ENCODE measurements at places on chromosomes 16 and 17.
A peak's percentile ranks its signal among the peaks of the same experiment; 100 is the strongest.

DNA sequence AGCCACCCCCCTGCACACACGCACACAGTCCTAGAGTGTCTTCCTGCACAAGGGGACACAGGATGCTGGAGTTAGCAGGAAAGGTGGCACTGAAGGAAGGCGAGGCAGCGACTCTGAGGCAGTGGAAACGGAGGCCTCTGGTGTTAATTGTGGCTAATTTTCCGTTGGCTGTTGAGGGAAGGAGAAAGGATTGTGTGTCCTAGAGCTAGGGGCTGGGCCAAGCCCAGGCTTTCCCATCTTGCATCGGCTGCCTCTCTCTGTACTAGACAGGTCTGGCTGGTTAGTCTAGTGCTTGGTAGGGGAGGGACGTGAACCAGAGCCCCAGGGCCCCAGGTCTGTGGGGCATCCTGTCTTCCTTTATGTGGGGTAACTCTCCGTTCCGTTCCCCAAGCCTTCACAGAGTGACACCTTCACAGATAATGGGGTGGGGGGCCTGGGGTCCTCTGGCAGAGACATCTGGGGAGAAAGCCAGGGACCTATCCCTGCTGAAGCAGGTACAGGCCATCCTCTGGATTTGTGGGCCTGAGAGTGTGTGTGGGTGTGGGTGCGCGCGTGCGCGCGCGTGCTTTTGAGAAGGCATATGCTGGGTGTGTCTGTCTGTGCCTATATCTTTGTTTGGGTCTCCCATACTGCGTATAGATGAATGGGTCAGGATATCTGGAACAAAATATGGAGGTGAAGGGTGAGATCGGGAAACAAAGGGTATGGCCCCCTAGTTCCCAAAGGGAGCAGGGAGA is at the start of gene CHD3:
CHD3 (plus strand) TSS at position 606 of the 737 bp plus-strand sequence. CDS start 212 bp downstream, outside the sequence.
- DNase-seq, result peak; percentile 16

GRCh38 chr16:87056551-87056950 is 260.6 kb downstream of the C16orf95 start:
- no peak for DNase-seq

DNA sequence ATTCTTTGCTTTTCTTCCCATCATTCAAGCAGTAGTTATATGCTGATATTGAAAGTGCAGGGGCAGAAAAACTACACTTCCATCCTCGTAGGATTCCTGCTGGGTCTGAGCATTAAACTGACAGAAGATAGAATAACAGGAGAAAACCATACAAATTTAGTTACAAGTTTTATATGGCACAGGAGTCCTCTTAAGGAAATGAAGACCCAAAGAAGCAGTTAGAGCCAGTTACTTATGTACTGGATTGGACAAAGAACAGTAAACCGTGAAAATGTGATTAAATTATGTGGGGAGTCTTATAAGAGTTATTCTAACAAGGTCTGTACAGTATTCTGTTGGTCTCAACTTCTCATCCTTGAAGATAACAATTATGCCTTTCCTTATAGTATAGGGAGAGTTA is 81.2 kb upstream of the NSRP1 start:
- DNase-seq, result no peak

- DNase-seq, result no peak
Measured at GRCh38 chr16:67539271-67539670, 10.6 kb downstream of the RIPOR1 start.

DNA sequence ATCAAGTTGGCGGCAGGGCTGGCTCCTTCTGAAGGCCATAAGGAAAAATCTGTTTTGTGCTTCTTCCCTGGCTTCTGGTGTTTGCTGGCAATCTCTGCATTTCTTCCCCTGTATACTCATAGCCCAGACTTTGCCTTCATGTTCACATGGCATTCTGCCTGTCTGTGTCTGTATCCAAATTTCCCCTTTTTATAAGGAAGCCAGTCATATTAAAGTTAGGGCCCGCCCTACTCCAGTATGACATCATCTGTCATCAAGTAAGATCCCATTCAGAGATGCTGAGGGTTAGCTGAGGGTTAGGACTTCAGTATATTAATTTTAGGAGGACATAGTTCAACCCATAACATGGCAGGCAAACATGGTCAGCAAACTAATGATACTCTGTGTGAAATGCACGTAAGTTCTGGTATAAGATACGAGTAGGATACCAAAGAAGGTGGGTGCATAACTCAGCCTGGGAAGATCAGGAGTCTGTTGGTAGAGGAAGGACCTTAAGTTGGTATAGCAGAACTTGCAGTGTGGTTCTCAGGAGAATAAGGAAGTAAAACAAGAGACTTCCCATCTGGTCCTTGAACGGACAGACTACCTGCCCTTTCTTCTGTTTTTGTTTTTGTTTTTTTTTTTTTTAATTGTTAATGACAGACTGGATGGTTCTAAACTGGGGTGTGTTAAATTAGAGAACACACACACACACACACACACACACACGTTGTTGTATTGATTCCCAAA is 13.9 kb downstream of the MAP2K6 start:
- DNase-seq, result no peak

DNA sequence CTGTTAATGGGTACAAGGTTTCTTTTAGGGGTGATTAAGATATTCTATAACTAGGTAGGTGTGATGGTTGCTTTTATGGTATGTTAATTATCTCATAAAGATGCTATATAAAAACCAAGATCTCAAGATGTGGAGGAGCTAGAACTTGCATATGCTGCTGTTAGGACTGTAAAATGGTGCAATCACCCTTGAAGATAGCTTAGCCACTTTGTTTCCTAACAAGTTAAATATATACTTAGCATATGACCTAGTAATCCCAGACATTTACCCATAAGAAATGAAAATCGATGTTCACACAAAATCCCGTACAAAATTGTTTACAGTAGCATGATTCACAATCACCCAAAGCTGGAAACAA is 25.1 kb downstream of the GGA2 start:
- DNase-seq, result no peak

GRCh38 chr17:66789961-66790437 is 44.9 kb upstream of the CACNG5 start:
- no peak for DNase-seq

DNA sequence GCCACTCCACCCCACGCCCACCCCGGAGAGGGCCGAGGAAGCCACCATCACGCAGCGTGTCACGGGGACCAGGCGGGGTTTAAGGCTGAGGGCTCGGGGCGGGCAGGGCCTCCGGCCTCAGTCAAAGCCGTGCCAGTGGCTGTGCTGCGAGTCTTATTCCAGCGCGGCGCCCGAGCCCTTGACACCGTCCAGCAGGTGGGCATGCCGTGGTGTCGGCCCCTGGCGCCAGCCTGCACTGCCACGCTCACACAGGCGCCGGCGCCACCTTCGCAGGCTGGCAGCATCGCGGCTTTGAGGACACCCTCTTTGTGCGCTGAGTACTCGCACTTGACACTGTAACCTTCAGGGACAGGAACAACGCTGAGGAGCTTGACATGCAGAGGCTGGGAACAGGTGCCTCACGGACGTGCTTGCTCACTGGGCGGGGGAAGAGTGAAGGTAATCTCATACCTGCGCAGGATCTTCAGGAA is 34.0 kb upstream of the ZNF629 start:
- no peak for DNase-seq

DNA sequence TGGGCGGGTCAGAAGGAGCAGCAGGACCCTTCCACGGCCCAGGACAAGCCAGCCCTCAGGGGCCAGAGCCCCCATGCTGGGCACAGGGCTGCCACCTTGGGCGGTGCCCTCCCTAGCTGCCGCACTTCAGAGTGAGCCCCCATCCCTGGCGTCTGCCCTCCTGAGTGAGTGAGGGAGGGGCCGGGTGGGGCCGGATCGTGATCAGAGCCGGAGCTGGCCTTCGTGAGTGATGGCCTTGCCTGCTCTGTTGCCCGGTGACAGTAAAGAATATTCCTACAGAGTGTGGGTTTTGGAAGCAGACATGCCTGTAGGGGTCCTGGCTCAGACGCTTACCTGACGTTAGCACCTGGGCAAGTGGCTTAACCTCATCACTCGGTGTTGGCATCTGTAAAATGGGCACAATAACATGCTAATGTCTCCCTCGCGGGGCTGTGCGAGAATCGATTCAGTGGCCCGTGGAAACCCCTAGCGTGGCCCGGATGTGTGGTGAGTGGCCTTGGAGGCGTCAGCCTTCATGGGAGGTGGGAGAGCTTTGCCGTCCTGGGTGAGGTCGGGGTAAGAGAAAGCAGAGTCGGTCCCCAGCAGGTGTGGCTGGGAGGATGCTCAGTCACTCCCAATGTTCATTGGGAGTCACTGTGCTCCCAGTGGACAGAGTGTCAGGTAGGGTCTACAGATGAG is 26.1 kb downstream of the JPH3 start:
- DNase-seq, result no peak

- DNase-seq, result no peak
Measured at GRCh38 chr16:58038219-58038641, 12.7 kb downstream of the MMP15 start.

- no peak for DNase-seq
Measured at GRCh38 chr17:55201308-55201932, 63.3 kb upstream of the HLF start.

DNA sequence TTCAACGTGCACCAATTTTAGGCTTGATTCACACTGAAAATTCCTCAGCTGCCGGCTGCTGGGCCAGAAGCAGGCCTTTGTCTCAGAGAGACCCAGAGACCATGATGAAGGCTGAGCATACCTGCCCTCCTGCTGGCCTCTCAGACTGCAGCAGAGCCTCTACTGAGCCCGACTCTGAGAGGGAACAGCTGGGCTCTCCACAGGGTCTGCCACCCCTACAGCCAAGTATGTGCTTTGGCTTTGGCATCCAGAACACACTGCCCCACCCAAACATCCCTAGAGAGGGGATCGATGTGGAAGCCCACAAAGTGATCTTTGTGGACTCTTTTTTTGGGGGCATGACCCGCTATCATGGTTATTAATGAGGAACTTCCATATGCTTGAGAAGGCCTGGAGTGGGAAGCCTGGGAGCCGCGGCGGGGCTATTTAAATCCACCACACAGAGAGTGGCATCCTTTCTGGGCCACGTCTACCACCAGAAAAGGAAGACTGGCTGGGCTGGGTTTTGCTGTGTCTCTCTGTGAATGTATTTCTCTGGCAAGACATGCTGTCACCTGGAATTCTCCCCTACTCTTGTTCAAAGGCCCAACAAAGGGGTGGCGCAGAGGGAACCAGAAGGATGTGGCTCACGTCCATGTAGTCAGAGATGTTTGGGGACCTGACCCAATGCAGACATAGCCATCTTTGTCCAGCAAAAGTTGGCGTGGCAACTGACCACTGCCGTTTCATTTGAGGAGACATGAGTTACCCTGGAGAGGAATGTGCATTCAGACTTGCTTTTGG is 69.3 kb downstream of the GNAO1 start:
- DNase-seq, result no peak

DNA sequence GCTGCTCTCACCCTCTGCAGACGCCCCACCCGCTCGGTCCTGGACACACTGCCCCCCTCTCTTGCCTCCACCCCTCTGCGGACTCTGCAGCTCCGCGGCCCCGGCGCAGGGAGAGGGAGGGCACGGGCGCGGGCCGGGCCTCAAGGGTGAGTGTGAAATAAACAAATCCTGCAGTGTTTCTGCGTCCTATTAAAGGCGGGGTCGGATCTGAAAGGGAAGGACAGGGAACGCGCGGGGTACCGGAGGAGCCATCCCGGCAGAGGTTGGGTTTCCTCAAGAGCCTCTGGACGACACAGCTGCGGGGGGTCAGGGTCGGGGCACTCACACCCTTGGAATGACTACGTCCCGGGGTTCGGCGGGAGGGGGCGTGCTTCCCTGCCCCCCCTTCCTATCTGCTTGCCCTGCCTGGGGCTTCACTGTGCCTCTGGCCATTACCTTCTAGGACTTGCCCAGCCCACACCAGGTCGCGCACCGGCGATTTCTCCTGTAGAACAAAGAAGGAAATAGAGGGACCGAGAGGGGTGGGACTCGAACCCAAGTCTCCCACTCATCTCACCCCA is 466 bp upstream of the HSF4 start:
- DNase-seq, result no peak

GRCh38 chr16:85809645-85810044 is 10.2 kb downstream of the COX4I1 start:
- DNase-seq, result no peak

GRCh38 chr17:40104594-40105486 is 4.5 kb upstream of the NR1D1 start:
- DNase-seq, result no peak

DNA sequence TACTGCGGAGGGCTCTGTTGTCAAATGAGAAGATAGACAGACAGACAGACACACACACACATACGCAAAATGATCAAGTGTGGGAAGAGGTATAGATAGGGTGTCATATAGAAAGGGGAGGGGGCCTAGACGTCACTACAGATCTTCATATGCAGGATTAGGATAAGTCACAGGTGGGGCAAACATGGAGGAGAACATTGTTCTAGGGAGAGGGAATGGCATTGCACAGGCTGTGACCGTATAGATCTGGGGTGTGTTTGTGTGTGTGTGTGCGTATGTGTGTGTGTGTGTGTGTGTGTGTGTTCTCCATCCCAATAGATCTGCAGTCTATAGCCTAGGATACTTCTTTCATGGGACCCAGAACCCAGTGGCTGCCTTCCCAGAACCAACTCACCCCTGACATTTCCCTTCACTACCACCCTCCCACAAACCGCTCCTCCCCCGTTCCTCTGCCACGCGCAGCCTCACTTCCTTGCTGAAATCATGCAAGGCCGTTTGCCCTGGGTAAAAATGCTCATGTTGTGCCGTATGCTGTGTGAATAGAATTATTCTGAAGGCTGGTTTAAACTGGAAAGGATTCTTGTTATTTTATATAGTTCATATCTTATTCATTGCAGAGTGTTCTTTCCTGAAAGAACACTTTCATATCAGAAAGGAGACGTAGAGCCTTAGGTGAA is 50.5 kb upstream of the CCL1 start:
- DNase-seq, result no peak

DNA sequence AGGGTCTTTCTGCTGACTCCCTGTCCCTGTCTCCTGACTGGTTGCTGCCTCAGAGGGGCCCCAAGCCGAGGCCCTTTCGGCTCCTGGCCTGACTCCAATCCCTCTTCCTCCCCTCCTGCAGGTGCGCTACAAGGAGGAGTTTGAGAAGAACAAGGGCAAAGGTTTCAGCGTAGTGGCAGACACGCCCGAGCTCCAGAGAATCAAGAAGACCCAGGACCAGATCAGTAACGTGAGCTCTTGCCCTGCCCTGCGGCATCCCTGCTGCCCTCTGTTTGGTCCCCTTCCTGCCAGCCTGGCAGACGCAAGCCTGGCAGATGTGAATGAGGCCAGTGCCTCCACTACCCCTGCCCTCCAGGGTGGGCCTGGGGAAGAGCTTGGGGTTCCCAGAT is 27.1 kb upstream of the LASP1NB start:
- DNase-seq, result no peak

- DNase-seq, result no peak
Measured at GRCh38 chr16:75250809-75251279, 580 bp downstream of the BCAR1 start.

- DNase-seq, result no peak
Measured at GRCh38 chr17:5619088-5619740, 34.9 kb upstream of the NLRP1 start.

DNA sequence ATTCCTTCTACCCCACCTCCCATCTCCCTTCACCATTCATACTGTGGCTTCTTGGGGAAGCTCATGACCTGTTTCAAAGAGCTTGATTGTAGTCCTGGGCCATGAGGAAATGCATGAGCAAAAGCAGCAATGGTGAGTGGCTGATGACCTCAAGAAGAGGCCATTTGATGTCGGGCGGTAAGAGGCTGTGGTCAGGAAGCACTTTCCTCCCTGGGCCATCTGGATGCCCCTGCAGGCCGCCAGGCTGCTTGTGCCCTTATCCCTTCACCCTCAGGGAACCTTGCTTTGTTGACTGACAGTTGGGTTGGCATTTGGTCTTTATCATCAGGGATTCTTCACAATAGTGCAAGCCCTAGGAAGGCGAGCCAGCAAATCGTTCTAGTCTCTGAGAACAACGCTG is 78.3 kb upstream of the TBX2 start:
- DNase-seq, result no peak

GRCh38 chr17:66190738-66191592 is 968 bp downstream of the CEP112 start:
- no peak for DNase-seq

- DNase-seq, result peak; percentile 73
Measured at GRCh38 chr16:69726313-69727060, at the start of gene NQO1. NQO1 (minus strand) TSS chr16:69726560; CDS start chr16:69726439, 121 bp downstream.

Data from effector CD4-positive, alpha-beta T cell (primary cell).